ENCODE measurements at places on chromosomes 3 and 15.

- no peak for DNase-seq
Observed at GRCh38 chr15:95698230-95698629, 632.3 kb upstream of the NR2F2 start.

DNA sequence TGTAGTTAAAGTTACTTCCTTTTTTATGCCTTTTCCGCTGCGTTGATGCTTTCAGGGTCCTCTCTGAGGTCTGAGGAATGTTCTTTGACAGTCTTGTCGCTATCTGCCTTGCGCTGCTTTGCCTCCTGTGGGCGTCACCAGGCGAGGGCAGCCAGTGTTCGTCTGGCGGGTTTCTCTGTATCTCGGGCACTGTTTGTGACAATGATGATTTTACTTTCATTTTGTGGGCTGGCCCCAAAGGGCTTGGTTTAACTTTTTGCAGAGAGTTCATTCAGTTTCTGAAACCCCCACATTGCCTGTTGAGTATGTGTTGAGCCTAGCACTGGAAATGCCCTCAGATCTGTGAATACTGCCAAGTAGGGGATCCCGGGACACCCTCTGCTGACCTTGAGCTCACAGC, 24.6 kb upstream of the SACM1L start:
- DNase-seq: peak; percentile 93

GRCh38 chr3:71247221-71247957, 336.1 kb downstream of the FOXP1 start:
- no peak for DNase-seq

DNA sequence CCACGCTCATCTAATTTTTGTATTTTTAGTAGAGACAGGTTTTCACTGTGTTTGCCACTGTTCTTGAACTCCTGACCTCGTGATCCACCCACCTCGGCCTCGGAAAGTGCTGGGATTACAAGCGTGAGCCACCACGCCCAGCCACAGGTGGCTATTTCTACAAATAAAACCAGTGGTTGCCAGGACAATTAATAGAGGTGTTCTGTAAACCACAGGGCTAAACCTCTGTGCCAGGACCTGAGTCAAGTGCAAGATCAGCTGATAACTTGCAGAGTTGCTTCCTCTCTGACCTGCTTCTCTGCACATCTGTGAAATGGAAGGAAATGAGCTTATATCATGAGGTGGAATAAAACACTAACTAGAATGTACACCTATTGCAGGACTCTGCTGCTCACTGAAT, 72.8 kb downstream of the CD200R1L start:
- DNase-seq: peak; percentile 99

GRCh38 chr3:133662278-133662651, 524 bp upstream of the TOPBP1 start:
- DNase-seq: peak; percentile 60

DNA sequence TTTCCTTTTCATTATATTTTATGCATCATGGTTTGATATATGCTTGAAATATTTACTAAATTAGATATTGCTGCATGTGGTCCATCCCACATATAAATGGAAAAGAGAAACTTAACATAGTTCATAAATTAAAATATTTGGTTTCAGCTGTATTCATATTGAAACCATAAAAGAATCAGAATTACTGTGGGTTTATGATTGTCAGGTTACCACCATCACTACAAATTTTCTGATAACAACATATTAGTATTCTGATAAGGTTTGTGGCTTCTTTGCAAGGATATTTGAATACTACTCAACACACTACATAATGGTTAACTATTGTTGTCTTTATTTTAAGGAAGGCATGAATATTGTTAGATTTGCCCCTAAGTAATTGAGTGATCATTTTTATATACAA, 235.5 kb downstream of the UBE2E2 start:
- no peak for DNase-seq

DNA sequence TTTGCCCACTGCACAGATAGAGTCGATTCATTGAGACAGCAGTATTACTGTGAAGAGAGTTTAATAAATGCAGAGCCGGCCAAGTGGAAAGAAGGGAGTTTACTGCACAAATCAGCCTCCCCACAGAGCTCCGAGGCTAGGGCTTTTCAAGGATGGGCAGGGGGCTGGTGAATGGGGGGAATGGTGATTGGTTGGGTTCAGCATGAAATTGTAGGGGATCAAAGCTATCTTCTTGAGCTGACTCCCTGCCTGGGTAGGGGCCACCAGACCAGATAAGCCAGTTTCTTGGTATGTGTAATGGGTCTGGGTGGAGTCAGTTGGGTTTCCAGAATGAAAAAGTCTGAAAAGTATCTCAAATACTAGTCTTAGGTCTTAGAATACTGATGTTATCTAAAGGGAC, 66.6 kb downstream of the SYNPR start:
- DNase-seq: no peak

GRCh38 chr15:25543196-25543595, 104.4 kb upstream of the UBE3A start:
- DNase-seq: no peak

GRCh38 chr3:60215946-60216345, 1035.3 kb downstream of the FHIT start:
- DNase-seq: no peak

DNA sequence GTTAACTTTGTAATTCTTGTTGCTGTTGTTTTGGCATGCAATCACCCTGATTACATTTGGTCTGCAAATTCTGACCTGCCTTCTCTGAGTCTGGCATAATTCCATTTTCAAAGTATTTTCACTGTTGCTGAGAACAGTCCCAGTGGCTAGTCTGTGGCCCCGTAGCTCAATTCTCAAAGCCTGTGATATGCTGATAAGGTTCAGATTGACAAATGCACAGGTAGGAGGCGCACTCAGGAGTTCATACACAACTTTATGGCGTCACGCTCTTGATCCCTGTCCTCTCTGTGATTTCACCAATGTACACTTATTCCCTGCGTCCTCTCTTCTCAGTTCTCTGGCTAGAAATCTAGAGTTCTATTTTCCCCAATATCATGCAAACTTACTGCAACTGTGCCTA, 376.6 kb upstream of the SLCO3A1 start:
- no peak for DNase-seq

- DNase-seq: no peak
Observed at GRCh38 chr3:43406643-43407023, 120.3 kb downstream of the SNRK start.

DNA sequence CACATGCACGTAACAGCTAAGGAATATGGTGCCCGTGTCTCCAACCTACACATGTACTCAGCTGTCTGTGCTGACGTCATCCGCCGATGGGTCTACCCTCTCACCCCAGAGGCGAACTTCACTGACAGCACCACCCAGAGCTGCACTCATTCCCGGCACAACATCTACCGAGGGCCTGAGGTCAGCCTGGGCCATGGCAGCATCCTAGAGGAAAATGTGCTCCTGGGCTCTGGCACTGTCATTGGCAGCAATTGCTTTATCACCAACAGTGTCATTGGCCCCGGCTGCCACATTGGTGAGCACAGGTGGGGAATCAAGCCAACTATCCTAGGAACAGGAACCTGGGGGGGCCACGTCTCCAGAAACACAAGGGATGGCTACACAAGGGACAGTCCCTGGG, 5.3 kb downstream of the EIF2B5 start:
- DNase-seq: no peak

- DNase-seq: no peak
Observed at GRCh38 chr15:48481802-48482201, 150.6 kb downstream of the DUT start.

DNA sequence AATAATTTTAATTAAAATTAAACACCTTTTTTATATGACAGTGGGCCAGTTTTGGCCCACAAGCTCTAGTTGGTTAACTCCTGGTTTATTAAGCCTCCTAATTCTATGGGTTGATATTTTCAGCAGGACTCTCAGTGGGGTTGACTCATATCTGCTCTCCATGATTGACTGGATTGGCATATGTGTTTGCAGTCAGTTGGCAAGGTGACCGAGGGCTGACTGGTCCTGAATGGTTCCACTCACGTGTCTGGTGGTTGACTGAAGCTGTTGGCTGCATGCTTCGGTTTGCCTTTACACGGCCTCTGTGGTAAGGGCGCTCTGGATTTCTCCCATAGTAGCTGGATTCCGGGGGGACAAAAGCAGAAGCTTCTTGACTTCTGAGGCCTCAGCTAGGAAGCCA, 65.3 kb upstream of the ZNF280D start:
- no peak for DNase-seq

DNA sequence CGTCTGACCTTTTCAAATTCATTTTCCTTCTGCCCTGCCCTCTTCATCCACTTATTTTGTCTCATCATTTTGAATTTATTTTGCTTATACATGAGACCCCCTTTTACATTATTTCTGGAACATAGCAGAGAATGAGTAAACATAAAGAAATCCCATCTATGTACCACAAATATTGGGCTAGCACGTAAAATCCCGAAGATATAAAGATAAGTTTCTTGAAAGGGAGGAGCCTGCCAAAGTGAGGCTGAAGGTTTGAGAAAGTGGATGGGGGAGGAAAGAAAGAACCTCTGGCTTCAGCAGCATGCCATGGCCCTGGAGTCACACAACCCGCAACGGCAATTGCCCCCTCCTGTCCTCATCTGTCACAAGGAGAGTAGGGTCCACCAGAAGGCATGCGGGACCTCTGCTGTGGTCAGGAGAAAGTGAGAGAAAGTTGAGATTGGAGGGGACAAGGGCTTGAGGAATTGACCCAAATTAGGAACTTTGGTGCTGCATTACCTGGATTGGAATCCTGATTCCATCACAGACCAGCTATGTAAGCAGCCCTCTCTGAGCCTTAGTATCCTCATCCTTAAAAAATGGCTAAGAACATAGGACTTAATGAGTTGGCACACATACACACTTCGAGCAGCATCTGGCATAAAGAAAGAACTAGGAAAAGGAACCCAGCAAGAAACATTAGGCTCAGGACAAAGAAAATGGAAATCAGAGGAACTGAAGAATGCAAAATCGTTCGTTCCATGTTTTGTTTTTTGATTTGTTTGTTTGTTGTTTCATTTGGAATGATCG, 53.7 kb upstream of the GYG1 start:
- no peak for DNase-seq

DNA sequence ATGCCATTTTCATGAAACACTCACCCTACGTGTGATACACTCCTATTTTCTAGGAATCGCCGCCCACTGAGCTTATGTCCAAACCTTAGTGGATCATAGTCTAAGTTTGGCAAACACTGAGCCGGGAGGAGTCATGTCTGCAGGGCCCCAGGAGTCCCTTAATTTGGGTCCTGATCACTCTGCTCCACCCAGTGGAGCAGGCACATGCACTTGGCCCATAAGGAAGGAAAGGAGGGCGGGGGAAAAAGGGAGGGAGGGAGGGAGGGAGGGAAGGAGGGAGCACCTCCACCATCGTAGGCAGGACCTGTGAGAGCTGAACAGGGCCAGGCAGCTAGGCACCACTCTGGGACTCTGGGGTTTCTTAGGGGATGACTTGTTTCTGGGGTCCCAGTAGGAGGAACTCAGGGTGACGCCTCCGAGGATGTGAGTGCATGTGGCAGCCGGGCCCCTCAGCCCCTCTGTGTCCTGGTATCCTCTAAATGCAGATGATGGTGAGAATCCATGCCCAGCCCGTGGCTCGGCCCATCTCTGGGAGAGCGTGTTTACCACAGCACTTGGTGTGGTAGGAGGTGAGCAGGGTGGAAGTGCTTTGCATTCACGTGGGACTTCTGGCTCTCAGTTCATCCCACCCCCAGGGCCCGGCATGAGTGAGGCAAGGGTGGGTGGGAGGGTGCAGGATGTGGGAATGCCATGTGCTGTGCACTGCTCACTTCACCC, 109.4 kb downstream of the KLF13 start:
- no peak for DNase-seq

DNA sequence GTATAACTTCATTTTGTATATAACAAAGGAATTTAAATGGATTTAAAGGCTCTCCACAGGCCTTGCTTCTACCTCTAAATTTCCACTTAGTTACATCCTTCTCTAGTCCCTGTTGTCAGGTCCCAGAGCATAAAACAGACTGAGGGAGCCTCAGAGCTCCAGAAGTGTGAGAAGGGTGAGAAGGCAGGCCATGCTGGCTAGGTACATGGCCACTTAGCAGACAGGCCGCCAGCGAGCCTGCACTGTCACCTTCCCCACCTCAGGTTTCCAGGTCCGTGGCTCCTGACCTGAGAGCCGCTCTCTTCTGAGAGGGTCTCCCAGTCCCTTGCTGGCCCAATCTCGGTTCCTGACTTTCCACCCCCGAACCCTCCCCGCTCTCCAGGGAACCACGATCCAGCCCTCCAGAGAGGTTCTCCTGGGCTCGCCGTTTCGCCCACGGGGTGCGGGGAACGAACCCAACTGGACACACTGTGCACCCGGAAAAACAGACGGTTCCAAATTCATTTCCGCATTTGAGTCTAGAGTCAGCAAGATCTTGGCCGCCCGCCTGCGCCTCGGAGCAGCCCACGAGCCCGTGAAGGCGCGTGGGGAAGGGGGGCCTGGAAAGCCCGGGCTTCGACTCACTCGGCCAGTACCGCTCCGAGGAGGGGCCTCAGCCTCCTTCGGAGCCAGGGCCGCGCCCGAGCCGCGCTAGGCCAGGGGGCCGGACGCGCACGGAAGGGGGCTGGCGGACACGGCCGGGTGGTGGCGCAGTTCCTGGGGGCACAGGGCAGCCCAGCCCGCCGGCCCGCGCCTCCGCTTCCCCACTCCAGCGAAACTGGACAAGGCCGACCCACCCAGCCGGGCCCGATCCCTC, 16.7 kb upstream of the SOX2 start:
- DNase-seq: no peak

- peak; percentile 30 for DNase-seq
Observed at GRCh38 chr3:48897460-48898376, 964 bp downstream of the SLC25A20 start.

GRCh38 chr15:75205064-75205395, 3.3 kb downstream of the C15orf39 start:
- DNase-seq: no peak

GRCh38 chr3:18082551-18083272, 340.3 kb upstream of the TBC1D5 start:
- DNase-seq: no peak
